Astrocyte (in vitro differentiated cells and primary cell): ENCODE measurements at places on chromosomes 2 and 18. TPM values are rescaled to one million over a fixed set of nuclear protein-coding genes. Genes with fewer than 3 reads are reported as not detected.

Gene MGAT4A
- total RNA-seq, result 1.2 and 1.7 TPM in 2 replicates

Gene GPR75
- 4.0 and 5.0 TPM in 2 replicates for total RNA-seq

DNA sequence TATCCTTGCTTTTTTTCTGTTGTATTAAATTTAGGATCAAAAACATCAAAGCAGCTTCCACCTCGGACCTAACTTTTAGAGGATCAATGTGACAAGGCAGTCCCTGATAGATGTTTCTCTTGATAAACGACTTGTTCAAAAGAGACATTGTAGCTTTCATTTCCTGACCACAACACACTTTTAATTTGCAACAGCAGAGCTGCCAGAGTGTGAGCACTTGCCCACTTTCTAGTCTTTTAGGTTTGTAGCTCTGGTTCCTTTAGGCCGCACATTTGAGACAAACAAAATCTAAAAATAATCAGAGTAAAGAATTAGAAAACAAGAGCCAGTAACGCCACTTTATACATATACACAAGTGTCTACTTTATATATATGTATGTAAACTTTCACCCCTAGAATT, 3.1 kb downstream of the FIGN start:
- DNase-seq, result peak; percentile 49

GRCh38 chr2:152694161-152694661, 23.1 kb downstream of the PRPF40A start:
- DNase-seq, result peak; percentile 87

- DNase-seq, result peak; percentile 98
Measured at GRCh38 chr2:132415915-132416722, 486 bp upstream of the GPR39 start.

GRCh38 chr2:23380562-23381065, 4.4 kb upstream of the KLHL29 start:
- no peak for DNase-seq

DNA sequence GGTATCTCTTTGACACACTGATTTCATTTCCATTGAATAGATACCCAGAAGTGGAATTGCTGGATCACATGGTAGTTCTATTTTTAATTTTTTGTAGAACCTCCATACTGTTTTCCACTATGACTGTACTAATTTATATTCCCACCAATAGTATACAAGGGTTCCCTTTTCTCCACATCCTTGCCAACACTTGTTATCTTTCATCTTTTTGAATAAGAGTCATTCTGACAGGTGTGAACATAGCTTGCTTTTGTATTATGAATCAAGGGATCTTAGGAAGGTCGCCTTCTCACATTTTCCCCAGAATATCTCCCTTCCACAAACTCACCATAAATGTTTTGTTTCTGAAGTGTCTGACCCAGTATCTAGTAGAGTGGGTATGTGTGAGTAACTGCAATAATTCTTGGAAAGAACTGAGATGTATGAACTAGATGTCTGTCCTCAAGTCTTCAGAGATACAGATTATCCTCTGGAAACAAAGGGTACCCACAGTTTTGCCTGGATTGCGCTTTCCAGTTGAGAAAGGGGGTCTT, 17.1 kb upstream of the SP3 start:
- DNase-seq, result no peak

DNA sequence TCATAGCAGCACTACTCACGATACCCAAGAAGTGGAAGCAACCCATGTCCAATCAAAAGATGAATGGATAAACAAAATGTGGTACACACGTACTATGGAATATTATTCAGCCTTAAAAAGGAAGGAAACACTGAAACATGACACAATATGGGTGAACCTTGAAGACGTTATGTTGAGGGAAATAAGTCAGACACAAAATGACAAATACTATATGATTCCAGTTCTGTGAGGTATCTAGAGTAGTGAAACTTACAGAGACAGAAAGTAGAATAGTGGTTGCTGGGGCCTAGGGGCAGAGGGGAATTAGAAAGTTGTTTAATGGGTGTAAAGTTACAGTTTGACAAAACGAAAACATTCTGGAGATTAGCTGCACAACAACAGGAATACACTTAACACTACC, 24.7 kb downstream of the TLK1 start:
- no peak for DNase-seq
